ENCODE measurements at places on chromosomes 6 and 20. TPM values are rescaled to one million over a fixed set of nuclear protein-coding genes. Genes with fewer than 3 reads are reported as not detected.

- peak; percentile 72 for DNase-seq
These were observed at the start of gene MICAL1 for GRCh38 chr6:109455437-109456110. MICAL1 (minus strand) TSS chr6:109455772; CDS start chr6:109454196, 1,576 bp downstream.

DNA sequence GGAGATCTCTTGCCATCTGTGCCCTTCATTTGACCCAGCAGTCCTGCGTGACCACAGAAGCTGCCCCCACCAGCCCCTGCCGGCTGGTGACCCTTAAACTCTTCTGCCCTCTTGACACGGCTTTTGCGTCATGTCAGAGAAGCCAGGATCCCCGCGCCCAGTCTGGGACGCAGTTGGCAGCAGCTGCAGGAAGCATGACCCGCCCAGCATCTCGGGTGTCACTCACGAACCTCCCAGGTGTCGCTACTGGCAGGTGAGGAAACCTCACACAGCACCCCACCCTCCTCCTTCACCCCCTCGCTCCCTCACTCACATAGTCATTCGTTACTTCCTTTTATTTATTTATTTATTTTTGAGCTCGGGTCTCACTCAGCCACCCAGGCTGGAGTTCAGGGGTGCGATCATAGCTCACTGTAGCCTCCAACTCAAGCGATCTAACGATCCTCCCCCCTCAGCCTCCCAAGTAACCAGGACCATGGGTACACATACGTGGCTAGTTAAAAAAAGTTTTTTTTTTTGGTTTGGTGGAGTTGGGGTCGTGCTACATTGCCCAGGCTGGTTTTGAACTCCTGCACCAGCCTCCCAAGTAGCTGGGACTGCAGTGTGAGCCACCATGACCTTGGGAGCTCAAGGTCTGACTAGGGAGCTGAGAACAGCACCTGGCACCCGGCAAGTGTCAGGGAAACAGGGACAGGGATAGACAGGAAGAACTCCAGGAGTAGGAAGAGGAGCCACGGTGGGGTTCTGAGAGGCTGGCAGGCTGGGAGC lies 14.1 kb upstream of the SPDEF start:
- DNase-seq: no peak

Gene PHACTR3
- 6.3 TPM for total RNA-seq

DNA sequence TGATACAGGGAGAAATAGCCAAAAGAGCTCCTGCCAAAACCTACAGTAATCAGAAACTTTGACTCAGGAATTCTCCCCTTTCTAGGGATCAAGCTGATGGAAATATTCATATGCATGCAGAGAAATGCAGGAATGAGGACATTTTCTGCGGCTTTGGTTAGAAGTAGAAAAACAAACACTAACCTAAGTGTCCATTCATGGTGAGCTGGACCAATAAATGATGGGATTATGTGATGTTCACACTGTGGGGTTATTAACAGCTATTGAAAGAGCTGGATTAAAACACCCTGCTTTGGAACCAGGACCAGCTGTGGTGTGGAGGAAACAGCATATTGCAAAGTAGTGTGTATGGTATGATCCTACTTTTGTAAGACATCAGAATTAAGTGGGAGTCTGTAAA lies 143.1 kb downstream of the SYCP2 start:
- DNase-seq: no peak

- DNase-seq: no peak
These were observed 20.6 kb downstream of the SLC22A1 start for GRCh38 chr6:160142115-160142715.

Gene FHL5
- total RNA-seq: 3.3 TPM

Gene CLIC5
- total RNA-seq: 321 TPM

Gene GLP1R
- 1.9 TPM for total RNA-seq

Gene COX4I2
- 3.8 TPM for total RNA-seq

GRCh38 chr6:90765895-90766294 lies 179.0 kb upstream of the MAP3K7 start:
- no peak for DNase-seq

GRCh38 chr6:34318499-34319470 lies 70.0 kb upstream of the SMIM29 start:
- no peak for DNase-seq

Gene CAP2
- total RNA-seq: 150 TPM

Gene CFAP206
- 0.47 TPM for total RNA-seq

GRCh38 chr20:49052334-49052733 lies 6.2 kb downstream of the CSE1L start:
- DNase-seq: no peak
